Bone marrow (tissue), 2 donors: ENCODE measurements at places on chromosomes 12 and 14.

DNA sequence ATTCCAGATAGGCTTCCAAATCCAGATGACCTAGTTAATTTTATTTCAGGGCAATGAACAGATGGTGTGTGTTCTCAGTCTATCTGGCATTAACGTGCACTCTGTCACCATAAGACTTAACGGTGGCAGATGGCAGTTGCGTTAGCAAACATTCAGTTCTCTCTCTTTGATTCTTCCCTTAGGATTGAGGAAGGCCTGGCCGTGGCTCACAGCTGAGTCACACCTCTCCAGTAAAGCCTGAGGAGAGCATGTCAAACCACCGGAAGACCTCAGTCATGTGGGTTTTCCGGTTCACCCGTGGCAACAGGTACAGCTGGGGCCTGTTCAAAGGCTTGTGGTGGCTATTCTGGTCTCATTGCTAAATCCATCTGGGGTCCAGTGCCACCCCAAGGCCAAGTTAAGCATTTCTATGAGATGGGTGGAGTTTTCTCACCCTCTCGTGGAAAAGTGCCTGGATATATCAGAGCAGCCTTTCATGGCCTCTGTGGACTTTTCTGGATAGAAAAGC is 545.1 kb upstream of the ATP2B1 start:
- peak; percentile 94 for DNase-seq

- DNase-seq: no peak
Measured at GRCh38 chr12:93908846-93909567, 231.8 kb downstream of the CRADD start.

DNA sequence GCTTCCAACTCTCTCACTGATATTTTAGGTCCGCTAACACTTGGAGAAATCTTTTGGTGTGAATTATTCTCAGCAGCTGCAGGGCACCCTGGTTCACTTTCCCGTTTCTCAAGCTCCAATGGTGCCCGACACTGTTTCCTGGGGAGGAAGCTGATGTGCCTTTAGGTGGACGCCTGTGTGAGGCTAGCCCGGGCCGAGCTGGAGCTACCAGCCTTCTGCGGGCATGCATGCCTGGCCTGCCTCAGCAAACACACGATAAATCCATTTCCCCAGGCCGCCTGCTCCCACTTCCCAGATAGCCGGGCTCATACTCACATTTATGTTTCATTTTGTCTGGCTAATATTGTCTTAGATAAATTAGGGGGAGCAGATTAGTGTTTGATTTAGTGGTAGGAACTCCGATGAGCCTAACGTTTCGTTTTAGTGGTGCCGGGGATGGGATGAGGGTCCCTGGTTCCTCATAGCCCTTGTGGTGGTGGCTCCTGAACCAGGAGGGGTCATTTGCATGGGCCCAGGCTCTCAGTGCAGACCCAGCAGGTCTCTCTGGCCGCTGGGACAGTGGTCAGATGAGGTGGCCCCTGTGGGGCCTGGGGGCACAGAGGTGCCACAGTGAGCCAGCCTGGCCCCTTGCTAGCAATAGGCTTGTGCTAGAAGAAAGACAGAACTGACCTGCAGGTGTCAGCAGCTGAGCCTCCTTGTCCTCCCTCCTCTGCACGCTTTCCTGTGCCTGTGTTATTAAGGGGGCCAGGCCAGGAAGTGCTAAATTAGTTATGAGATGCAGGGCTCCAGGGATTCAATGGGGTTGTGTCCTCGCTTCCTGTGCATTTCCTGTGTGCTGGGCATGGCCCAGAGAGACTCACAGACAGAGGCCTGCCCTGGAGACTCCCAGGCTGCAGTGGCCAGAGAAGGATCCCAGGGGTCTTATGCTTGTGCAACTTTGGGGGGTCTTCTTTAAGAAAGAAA is 88.3 kb downstream of the KIF26A start:
- no peak for DNase-seq

DNA sequence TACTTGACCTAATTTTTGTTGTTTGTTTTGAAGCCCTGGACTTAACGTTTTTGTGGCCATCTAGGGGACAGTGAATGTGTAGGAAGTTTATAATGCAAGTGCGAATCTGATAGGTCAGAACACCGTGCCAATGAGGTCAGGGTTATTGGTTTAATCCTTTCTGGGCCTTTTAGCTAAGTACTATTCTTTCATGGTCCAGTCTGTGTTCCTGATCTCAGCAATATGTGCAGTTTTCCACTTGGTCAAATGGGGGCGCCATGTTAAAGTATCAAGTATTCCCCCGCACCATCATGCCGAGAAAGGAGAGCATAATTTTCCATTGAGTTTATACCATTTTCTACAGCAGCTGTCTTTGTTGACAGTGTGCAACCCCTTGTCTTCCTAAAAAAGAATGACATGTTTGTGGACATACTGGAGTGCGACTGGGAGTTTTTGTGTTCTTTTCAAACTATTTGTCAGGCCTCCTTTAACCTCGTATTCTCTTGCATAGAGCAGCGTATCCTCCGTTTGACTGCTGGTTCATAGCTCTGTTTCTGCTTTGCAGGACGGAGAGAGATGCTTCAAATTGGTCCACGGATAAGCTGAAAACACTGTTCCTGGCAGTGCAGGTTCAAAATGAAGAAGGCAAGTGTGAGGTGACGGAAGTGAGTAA is 1.3 kb downstream of the AHSA1 start:
- DNase-seq: peak; percentile 45

DNA sequence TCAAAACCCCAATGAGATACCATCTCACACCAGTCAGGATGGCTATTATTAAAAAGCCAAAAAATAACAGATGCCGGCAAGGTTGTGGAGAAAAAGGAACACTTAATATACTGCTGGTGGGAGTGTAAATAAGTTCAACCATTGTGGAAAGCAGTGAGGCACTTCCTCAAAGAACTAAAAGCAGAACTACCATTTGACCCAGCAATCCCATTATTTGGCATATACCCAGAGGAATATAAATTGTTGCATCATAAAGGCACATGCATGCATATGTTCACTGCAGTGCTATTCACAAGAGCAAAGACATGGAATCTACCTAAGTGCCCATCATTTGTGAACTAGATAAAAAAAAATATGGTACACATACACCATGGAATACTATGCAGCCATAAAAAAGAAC is 59.9 kb downstream of the MGST1 start:
- no peak for DNase-seq

DNA sequence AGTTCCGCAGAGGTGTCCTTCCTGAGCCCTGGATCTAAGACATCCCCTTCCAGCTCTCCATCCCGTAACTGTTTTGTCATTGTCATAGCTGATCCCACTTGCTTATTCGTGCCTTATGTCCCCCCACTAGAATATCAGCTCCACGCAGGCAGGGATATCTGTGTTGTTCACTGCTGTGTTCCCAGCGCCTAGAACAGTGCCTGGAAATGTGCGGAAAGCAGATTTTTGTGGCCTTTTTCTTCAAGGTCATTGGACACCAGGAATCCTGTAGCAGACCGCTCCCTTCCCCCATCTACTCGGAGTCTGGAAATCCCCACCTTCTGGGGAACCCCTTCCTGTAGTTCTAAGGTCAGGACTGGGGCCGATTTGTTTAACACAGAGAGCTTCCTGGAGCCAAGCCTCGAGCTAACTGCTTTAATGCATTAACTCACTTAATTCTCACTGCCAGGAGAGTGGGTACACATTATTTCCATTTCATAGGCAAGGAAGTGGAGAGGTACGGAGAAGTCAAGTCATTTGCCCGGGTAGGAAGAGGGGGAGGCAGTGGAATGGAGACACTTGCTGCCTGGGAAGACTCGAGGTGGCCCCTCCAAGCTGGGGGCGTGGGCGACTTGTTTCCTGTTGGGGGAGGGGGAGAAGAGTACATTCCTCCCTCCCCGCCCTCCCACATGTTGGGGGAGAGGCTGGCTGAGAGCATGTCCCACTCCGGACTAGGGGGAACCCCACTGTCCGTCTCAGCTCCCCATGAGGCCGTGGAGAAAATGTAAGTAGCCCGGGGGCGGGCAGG is 1.2 kb upstream of the SH2B3 start:
- no peak for DNase-seq

DNA sequence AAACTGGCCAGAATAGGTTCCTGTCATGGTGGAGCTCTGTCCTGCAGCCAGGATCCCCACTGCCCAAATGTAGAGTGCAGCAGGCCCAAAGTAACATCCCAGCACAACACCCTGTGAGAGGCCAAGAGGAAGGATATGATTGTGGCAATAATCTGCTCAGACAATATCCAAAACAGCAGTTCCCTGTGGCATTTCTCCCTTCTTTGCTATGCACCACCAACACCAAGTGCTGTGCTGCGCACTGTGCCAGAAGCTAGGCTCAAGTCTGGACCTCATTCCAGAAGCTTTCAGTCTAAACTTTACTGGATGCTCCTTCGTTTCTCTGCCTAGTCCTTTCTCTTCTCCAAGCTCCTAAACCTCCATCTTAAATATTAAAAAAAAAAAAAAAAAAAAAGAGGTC is 33.4 kb downstream of the SLC11A2 start:
- DNase-seq: no peak

DNA sequence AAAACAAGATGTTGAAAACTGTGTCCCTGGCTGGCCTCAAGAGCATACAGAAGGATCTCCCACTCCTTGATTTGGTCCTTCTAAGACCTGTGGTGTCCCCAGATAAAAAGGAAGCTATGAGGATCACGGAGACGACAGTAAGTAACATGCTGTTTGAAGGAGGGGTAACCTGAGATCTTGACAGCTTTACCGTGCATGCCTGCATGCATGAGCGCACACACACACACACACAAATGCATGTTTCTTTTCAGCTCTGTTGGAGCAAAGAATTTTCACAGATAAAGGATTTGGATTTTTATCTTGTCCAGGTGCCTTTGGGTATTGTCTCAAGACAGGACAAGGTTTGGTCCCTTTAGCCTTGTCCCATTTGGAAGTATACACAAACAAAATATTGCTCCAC is 411.6 kb upstream of the CCDC196 start:
- no peak for DNase-seq

GRCh38 chr12:52776435-52776834 is 710 bp downstream of the KRT76 start:
- no peak for DNase-seq

DNA sequence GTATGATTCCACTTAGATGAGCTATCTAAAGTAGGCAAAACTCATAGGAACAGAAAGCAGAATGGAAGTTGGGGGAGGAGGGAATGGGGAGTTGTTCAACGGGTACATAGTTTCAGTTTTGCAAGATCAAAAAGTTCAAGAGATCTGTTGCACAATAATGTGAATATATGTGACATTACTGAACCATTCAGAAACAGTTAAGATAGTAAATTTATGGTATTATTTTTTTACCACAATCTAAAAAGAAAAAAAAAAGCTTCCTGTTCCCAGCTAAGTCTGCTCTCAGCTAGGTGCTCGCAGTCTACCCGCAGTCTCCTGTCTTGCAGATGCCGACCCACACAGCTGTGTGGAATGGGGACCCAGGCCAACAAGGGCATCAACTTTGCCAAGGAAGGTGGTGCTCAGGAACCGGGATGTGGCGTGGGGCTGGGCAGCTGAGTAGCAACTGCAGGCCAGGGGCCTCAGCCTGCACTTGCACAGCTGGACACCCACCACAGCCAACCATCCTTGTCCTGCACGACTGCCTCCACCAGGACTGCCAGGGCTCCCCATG is 15.3 kb upstream of the ANO6 start:
- DNase-seq: peak; percentile 68

- no peak for DNase-seq
Measured at GRCh38 chr12:123956249-123956648, 16.4 kb downstream of the CCDC92 start.

DNA sequence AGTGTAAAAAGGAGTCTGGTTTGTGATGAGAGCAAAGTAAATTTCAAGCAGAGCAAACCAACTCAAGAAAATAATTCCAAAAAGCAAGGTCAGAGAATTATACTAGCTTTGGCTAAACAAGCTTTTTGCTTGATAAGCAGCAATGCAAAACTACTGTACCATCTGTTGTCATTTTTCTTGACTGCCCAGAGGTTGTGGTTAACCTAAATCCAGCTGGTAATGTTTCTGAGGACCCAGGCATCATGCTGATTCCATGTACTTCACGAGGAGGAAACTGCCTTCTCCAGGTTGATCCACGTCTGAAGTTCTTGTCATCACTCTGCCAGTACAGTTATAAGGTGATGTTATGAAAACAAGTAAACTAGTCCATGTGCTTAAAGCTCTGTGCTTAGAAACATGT is 185.2 kb downstream of the ACSS3 start:
- DNase-seq: no peak

DNA sequence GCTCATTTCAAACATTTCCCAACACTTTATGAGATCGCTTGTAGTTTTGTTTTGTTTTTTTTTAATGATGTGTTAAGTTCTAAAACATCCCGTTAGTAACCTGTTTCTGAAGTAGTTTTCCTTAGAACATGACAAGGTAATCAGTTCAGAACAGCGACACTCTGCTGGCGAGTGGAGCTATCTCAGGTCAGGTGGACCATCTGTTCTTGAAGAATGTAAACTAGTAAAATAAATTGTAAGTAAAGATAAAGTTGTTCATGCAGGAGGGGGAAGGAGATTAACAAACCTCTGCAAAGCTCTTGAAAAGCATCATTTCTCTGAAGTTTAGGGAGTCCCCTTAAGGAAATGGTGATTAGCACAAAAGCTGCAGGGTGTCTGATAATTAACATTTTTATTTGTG is 71.9 kb upstream of the DACT1 start:
- no peak for DNase-seq

DNA sequence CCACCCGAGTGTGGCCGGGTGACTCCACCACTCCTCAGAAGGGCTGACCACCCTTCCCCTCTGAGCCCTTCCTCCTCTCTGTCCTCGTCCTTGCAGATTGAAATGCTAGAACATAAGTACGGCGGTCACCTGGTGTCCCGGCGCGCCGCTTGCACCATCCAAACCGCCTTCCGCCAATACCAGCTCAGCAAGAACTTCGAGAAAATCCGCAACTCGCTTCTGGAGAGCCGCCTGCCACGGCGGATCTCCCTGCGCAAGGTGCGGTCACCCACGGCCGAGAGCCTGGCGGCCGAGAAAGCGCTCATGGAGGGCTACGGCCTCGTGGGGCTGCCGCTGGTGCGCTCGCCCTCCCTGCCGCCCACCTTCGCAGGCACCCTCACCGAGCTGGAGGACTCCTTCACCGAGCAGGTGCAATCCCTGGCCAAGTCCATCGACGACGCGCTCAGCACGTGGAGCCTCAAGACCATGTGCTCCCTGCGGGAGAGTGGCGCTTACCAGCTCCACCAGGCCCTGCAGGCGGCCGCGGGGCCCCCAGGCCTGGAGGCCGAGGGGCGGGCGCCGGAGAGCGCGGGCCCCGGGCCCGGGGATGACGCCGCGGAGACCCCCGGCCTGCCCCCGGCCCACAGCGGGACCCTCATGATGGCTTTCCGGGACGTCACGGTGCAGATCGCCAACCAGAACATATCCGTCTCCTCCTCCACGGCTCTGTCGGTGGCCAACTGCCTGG is 71.8 kb downstream of the IQSEC3 start:
- no peak for DNase-seq

DNA sequence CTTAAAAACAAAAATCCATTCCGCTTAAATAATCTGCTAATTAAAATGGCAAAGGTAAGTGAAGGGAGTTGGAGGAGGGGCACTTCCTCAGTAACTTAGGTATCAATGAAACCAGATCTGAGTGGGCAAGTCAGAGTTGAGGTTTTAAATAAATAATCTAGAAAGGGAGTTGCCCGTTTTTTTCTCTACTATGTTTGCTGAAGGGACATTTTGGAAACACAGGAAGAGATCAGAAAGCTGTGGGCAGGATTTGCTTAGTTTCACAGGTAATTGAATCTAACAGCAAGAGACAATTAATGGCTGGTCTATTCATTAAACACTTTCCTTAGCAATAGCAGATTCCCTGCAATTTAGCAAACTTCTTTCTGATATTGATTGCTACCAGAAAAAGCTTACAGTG is 186.0 kb upstream of the ABCD2 start:
- no peak for DNase-seq

- no peak for DNase-seq
Measured at GRCh38 chr14:39267608-39268005, 33.9 kb downstream of the MIA2 start.
